AG09319 (cell line): ENCODE measurements at places on chromosomes 16 and 17.

DNA sequence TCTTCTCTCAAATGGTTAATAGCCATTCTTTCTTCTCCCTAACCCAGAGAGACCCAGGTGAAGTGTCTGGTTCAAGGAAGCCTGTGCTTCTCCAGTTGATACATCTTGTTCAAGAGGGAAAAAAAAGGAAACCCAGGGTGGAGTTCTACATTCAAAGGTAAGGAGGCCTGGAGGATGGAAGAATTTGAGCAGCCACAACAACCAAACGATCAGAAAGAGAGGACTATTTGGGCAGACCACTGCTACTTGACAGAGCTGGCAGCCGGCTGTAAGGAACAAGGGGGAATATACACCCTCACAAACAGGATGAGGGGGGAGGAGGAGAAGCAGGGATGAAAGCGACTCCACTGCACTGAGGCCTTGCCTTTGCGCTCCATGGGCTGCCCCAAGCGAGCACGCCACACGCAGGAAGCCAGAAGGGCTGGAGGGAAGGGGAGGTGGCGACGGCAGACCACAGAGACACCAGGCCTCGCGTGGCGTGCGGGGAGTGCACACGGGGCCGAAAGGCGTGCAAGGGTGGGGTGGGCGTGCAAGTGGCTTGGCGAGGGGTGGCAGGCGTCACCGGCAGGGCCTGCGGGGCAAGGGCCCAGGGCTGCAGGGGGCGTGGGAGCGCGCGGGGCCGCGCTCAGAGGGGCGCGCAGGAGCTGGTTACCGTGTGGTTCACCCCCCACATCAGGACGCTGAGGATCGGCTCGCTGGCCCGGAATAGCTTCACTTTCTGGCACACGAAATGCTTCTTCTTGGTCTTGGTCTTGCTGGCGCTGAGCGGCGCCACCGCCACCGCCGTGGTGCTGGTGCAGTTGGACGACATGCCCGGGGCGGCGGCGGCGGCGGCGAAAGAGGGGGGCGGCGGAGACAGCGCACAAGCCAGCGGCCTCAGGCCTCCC, 499 bp downstream of the PIP4K2B start:
- no peak for DNase-seq

DNA sequence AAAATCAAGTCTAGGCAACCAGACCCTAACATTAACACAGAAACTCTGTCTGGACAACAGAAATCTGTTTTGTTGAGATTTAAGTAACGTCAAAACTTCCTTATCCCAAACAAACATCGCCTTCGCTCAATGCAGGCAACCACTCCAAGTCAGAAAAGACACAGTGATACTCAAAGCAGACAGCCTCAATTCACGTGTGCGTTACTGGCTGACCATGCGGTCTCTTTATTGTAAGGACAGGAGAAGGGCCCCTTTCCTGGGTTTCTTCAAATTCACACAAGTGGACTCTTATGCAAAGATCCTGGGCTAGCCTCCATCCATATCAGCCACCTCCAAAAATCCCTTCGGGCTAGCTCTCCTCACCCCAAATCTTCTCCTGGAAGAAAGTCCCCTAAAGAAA, 467.7 kb downstream of the SOX9 start:
- DNase-seq = no peak

DNA sequence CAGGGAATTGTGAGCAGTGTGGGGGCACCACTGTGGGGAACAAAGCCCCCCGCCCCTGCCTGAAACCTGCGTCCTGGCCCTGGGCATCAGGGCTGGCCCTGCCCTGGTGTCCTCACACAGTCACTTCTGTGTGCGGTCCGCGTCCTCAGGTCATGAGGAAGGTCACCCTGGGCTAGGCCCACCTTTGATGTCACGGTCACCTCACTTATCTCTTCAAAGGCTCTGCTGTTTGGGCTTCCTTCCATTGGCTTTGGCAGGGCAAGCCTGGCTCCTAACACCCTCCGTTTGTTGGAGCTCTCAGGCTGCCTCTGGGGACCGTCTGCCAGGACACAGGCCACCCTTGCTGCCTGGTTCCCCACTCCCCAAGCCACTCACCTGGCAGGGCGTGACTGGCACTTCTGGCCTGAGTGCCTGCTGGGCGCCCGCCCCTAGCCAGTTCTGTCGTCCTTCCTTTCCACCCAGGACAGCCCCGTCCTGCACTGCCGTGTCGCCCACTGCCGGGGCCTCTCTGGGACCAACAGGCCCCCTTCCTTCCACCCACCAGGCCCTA, 8.8 kb downstream of the CENPX start:
- no peak for DNase-seq

GRCh38 chr17:63918305-63918704, 334 bp downstream of the GH1 start:
- no peak for DNase-seq

DNA sequence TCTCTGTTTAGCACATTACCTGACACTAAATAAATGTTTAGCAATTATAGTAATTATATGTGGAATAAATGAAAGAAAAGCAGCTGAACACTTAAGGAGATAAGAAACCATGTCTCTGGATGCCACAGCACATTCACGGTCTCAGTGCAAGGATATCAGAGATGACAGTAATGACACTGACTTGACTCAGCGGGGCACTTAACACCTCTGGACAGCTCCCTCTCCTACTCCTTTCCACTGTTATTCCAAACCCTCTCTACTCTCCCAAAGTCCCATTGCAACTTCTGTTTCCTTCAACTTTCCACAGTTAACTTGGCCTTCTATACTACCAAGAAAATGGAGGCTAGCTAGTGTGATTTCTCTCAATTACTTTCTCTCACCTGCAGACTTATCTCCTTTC, 93.0 kb upstream of the CORO6 start:
- DNase-seq = no peak

GRCh38 chr16:74582970-74583369, 23.9 kb downstream of the GLG1 start:
- no peak for DNase-seq

- DNase-seq = no peak
Observed at GRCh38 chr16:56828647-56829046, 36.4 kb upstream of the SLC12A3 start.

DNA sequence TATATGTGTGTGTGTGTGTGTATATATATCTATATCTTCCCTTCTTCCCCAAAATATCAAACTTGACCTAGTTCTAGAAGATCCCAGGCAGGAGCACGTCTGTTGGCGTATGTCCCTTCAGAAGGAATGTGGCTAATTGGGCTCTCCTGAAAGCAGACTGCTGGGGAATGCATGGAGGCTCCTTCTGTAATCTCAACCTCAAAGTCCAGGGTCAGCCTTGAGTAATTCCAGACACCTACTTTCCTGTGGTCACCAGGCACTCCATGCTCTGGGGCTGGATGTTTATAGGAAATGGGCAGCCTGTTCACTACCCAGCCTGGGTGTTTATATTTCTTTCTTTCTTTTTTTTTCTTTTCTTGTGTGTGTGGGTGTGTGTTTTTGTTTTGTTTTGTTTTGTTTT, 13.4 kb downstream of the BCO1 start:
- no peak for DNase-seq

DNA sequence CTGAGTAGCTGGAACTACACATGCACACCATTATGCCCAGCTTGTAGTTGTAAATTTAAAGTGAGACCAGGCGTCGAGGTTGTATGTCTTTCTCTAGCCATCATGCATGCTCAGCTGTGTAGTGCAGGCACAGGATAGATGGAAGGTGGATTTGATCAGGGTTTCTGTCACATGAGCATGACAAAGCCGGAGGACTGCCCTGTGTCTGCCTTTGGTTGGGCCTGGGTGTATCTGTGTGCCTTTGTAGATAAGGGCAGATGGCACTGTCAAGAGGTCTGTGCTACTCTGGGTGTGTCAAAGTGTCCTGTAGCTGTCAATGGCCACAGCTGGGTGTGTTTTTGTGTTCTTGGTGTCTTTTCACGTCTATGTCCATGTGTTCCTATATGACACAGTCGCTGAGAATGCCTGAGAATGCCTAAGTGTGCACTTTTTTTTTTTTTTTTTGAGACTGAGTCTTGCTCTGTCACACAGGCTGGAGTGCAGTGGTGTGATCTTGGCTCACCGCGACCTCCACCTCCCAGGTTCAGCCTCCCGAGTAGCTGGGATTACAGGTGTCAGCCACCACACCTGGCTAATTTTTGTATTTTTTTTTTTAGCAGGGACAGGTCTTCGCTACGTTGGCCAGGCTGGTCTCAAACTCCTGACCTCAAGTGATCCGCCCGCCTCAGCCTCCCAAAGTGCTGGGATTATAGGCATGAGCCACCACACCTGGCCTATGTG, 4.1 kb upstream of the NAGS start:
- no peak for DNase-seq

DNA sequence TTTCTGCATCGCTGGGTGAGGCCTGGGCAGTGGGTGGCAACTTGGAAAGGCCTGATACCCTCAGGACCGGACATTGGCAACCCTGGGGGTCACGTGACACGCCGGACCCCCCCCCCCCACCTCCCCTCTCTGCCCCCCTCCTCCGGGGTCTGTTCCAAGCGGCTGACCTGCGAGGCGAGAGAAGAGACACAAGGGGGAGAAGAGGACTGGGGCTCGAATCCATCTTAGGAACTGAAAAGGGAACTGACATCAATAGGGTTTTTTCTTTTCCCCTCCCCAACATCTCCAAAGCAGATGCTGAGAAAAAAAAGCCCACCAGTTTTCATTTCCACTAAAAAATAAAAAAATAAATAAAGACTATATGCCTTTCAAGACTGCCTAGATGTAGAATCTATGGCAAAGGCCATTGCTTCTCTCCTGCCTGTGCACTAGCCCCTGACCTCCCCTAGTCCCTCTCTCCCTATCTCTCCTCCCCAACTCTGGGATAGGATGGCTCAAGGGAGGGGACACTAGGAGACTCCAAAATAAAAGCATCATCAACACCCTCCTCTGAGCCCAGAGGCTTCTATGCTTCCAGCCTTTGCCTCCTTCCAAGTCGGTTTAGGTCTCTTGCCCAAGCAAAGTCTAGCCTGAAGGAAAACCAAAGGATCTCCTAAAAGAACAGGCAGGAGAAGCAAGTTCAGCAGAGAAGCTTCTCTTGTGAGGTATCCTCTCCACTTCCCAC, 7.7 kb upstream of the HOXB2 start:
- no peak for DNase-seq

DNA sequence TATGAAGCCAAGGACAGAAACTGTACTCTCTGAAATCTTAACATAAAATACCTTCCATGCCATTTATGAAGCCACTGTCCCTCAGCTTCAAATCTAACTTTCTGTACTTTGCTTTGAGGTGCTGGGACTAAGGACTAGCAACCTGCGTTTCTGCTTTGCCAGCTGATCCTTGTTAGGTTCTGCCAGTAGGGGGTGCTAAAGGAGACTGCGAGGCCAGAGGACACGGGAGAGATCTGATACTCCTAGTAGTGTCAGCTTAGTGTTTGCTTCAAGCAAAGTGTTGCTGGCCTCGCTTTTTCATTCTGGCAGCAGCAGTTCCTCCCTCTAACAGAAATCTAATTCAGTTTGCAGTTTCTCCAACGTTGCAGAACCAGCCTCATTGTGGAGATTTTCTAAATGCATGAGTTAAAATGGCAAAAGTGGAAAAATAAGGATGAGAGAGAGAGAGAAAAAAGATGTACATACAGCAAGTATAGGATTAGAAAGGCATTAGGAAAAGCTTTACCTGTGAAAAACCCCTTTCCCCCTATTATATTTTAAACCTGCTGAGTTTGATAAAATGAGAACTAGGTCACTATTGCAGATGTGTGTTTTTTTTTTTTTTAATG, 297.5 kb downstream of the CA10 start:
- DNase-seq = no peak

- DNase-seq = no peak
Observed at GRCh38 chr16:59604354-59604753, 870.2 kb upstream of the GOT2 start.

GRCh38 chr16:77553130-77553529, 118.3 kb upstream of the ADAMTS18 start:
- no peak for DNase-seq

- DNase-seq = no peak
Observed at GRCh38 chr17:73802314-73802713, 158.1 kb upstream of the SDK2 start.
